ENCODE measurements at places on chromosomes 7 and 10.

DNA sequence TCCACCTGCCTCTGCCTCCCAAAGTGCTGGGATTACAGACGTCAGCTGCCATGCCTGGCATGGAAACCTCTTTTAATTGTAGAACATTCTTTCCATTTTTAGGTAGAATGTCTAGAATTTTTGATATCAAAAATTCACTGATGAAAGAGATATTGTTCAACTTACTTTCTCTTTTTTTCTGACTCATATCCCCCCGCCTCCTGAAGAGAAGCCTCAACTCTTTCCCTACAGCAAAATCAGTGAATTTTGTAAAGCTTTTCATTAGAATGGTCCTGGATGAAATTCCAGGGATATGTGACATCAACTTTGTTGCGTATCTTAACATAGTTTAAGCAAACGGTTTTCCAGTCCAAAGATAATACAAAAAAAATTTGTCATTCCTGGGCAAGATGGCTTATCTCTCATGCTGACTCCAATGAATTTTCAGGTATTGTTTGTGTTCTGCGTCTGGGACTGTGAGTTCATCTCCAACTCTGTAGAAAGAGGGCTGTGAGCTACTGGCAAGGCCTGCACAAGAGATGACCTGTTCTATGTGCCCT is 256.8 kb downstream of the BMPER start:
- DNase-seq: no peak

GRCh38 chr7:72409638-72410015 is 2.5 kb downstream of the CALN1 start:
- DNase-seq: no peak

DNA sequence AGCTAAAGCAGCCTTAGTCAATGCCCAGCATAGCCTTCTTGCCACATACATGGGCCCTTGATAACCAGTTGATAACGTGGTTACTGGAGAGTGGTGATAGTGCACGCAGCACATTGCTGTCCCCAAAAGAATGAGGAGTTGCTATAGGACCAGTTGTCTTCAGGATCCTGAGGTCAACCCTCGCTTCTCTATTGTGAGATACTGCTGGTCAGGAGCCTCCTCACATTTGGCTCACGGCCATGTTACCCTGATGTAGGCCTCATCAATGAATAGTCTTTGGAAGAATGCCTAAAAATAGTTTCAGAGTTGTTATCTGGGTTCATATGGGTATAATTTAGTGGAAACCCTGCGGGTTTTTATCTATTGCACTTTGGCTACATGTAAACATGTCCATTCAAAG is 230.7 kb downstream of the VTI1A start:
- DNase-seq: no peak

DNA sequence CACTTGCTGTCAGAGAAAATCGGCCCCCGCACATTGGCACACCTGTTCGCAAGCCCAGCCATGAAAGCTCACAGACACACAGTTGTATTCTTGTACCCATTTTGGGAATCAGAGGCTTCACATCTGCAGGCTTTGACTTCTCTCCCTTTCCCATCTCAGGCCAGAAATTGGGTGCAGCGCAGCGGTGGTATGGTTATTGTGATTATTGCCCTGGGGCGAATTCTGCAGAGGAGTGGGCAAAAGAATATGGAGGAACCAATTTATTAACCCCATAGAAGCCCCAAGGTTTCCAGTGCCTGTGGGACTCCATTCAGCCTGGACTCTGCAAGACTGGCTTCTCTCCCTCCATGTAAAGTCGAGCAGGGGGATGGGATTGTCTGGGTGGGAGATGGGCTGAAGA is 14.0 kb downstream of the TLX1 start:
- DNase-seq: no peak

GRCh38 chr10:129844216-129844766 is 119.8 kb downstream of the EBF3 start:
- DNase-seq: peak; percentile 15

GRCh38 chr10:43739161-43739560 is 90.5 kb upstream of the ZNF32 start:
- no peak for DNase-seq

DNA sequence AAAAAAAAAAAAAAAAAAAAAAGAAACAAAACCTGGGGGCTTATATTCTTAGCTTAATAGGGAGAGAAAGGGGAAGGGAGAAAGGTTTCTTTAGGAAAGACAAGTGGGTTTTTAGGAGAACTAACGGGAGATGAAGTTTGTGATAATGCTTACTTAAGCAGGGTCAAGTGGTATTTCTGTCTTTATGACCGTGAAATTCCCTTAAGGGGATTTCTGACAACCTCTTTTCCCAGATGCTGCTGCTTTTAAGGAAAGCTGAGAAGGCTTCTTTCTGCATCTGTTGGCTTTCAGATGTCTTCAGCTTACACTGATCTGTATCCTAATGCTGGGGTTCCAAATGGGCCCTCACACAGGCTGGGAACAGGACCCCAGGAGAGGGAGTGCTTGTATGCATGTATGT is 42.6 kb downstream of the ADAMTS14 start:
- no peak for DNase-seq

DNA sequence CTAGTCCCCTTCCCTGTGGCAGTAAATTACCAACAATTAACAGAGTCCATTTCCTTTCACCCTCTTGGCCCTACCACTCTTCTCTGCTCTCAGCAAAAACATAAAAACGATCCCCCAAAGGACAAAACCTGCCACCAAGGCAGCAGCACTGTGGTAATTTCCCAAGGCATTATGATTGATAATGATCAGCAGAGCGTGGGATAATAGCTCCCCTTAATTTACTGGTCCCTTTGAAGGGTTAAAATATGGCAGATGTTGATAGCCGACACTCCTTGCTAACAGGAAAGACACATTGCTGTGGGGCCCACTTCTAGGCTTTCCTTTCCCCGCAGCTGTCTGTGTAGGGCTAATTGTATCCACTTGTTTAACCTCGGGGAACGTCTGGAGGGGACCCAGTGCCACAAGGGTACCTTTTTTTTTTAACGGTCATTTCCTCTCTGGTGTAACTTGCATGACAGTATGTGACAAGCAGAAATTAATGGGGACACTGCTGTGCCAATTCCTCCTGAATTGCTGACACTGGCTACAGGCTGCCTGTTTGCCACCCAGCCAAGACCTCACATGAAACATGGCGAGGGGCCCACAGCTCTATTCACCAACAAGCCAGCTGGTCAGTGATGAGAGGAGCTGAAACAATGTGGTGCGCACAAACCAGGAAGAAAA is 81.3 kb downstream of the CDK6 start:
- no peak for DNase-seq

GRCh38 chr7:105647591-105647990 is 66.3 kb upstream of the EFCAB10 start:
- no peak for DNase-seq

DNA sequence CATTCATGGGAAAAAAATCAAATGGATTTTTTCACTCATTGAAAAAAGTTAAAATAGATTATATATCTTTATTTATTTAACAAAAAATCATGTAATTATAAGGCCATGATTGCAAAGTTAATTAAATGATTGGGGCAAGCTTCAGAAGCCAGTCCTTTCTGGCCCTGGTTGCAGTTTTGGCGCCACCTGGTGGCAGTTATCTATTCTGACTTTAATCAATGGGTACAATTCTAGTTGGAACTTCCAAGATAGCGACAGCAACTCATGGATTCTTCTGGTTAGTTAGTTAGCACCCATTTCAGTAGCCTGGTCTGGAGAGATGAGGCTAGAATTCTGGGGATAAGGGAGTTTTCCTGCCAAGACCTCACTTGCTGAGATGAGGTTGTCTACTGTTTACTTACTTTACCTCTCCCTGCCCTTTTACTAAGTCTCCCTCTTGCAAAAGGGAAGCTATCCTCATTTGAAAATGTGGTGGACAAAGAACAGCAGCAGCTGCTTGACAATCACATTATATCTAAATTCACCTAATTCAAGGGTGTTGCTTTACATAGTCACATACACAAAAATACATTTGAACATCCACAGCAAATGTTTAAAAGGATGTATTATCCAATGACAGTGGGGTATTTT is 42.3 kb downstream of the NOC3L start:
- DNase-seq: peak; percentile 73

DNA sequence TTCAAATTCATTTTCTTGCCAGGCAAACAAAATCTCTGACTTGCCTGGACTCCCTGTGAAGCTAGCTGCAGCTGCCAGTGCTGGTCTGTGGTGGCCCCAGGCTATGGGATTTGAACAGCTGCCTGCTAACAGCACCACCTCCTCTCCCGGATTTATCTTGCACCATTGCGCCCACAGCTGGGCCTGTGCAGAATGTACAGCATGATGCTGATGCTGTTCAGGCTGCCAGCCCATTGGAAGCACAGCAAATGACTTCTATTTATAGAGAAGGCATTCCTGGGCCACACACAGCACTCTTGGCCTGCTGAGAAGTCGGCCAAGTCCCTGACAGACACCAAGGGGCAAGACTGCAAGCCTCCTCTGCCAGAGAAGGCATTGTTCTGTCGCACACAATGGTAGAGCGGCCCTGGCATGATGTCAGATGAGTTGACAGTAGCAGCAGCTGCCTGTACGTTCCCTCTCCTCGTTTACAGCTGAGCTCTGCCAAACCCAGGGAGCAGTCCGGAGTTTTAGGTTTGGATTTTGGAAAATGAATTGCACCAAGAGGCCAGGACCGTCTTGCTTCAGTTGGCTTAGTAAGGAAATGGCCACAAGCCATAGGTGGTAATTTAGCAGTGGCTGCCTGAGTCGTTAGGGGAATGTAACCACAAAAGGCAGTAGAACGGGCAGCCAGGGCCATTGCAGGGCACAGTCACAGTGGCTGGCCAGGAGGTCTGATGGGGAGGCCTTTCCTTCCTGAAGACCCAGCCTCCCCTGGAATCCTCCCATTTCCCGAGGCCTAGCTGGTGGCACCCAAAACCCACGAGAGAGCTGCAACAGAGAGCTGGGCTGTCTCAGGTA is 38.5 kb downstream of the MTURN start:
- peak; percentile 77 for DNase-seq

GRCh38 chr10:22766693-22767092 is 52.3 kb upstream of the PIP4K2A start:
- no peak for DNase-seq

GRCh38 chr10:106826716-106827115 is 337.8 kb downstream of the SORCS1 start:
- no peak for DNase-seq

GRCh38 chr10:1724921-1725488 is 12.3 kb downstream of the ADARB2 start:
- DNase-seq: no peak

- peak; percentile 94 for DNase-seq
Measured at GRCh38 chr10:18651324-18652007, at the start of gene NSUN6. Gene NSUN6 (minus strand): TSS chr10:18651587. CDS start chr10:18651203, 384 bp downstream.

- no peak for DNase-seq
Measured at GRCh38 chr7:50856806-50857205, 74.1 kb upstream of the GRB10 start.

All from ureter (tissue), 1 donor.